ENCODE measurements at places on chromosomes 13 and 19.

- no peak for DNase-seq
Observed at GRCh38 chr13:65882810-65883209, 1347.3 kb downstream of the PCDH9 start.

DNA sequence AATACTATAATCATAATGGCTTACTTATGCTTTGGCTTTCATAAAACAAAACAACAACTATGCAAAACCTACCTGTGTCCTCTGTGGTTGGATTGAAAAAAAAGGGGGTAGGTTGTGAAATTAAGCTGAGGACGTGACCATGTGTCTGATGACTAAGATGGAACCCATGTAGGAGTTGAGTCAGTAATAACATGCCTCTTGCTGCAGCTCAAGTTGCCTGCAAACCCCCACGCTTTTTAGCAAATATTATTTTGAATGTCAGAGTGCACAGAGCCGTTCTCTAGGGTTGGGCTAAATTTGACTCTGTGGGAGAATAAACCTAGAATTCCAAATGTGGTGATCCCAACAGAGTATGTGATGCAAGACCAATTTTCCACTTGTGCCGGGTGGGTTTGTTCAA, 209.3 kb downstream of the KCNRG start:
- DNase-seq, result no peak

DNA sequence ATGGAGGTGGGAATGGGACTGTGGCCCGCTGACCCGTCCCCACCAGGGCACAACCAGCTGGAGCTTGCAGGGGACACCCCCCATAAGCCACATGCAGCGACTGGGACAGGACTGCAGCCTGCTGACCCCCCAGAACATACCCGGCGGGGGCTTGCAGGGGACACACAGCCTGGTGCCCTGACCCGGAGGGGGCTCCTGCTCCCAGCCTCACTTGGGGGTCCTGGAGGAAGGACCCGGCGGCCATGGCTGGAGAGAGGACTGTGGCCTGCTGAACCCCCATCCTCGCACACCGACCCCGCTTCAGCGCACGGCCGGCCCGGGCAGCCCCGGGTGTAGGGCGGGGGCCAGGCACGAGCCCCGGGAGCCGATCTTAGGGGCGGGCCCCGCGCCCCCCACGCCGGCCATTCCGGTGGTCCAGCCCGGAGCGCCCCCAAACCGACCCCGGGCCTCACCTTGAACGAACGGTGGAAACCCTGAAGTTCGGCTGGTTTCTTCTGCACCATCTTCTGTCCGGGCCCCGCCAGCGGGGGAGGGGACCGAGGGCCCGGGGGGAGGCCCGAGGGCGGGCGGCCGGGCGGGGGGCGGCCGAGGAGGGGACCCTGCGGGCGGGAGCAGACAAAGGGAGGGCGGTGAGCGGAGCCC, 574 bp downstream of the MKNK2 start:
- no peak for DNase-seq

GRCh38 chr19:54481326-54481930, 8.3 kb upstream of the CDC42EP5 start:
- DNase-seq, result no peak

DNA sequence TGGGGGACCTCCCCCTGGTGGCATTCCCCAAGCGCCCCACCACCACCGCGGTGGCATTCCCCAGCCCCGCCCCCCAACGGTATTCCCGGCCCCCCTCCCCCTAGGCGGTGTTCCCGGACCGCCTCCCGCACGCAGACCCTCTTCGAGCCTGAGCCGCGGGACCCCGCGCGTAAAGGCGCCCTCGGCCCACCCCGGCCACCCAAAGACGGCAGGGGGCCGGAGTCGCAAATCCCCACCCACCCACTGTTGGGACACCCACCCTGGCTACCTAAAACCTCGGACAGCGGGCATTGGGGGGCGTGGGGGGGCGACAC, 22.4 kb downstream of the OLFM2 start:
- no peak for DNase-seq

- DNase-seq, result no peak
Observed at GRCh38 chr13:81197483-81197882, 856.6 kb upstream of the SPRY2 start.

- no peak for DNase-seq
Observed at GRCh38 chr13:24540236-24541126, 27.9 kb upstream of the PARP4 start.

- no peak for DNase-seq
Observed at GRCh38 chr13:29454931-29455481, 140.5 kb downstream of the SLC7A1 start.

DNA sequence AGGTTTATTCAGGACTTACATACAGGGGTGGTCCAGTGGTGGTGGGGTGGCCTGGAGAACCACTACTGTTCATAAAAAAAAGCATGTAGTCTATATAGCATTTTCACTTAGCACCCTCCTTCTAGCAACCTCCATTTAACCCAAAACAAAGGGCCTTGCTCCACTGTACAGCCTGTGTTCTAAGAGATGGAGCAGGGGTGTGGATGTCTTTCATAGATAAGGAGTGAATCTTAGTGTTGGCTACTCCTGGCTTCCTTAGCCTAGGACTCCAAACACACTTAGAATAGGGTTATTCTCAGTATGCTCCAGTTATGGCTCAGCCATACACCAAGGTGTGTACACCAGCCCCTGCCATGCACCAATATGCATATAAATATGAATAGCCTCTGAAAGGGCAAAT, 95.2 kb downstream of the ELF1 start:
- DNase-seq, result no peak

GRCh38 chr13:100336795-100337516, 248.1 kb downstream of the PCCA start:
- DNase-seq, result no peak

GRCh38 chr19:4722671-4723594, 709 bp downstream of the DPP9 start:
- no peak for DNase-seq

DNA sequence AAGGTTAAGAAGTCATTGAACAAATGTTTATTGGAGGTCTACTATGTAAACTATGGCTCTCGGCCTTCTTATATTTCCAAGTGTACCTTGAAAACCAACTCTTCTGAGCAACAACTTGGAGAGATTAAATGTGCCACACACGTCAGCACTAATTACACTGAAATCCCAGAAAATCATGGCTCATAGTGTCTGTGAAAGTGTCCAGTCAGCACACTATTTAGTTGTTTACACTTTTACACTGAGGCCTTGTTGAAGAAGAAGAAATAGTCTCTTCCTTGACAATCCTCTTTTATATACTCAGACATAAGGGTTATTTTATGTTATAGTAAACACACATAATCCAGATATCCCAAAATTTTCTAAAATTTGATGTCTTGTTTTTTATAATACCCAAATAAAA, 30.9 kb upstream of the NBEA start:
- DNase-seq, result no peak

DNA sequence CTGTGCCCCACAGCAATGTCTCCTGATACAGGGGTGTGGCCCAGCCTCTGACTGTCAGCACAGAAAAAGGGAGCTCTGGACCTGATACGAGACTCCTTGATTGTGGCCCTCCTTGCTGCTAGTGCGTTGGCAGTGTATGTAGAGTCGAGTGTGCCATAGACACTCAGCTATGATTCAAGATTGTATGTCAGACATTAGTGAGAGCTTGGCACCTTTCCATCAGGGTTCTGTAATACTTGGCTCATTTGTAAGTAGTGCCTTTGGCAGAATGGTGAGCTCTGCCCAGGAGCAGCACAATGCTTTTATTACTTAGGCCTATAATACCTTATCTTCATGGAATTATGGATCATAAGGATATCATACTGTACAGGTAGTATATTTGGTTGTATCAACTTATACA, 83.4 kb downstream of the ATP8A2 start:
- no peak for DNase-seq

DNA sequence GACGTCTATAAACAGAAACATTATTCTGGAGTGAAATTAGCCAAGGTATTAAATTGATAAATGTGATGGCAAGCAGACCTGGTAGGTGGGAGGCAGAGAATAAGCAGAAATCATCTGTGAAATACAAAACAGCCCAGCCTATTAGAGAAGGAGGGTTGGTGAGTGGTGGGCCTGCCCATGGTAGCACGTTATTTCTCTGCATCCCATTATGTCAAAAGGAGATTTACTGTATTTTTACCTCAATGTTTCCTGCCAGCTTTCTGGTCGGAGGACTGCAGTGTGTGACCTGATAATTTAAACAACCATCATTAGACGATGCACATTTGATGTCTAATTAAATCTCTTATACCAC, 200.9 kb downstream of the OXGR1 start:
- no peak for DNase-seq

DNA sequence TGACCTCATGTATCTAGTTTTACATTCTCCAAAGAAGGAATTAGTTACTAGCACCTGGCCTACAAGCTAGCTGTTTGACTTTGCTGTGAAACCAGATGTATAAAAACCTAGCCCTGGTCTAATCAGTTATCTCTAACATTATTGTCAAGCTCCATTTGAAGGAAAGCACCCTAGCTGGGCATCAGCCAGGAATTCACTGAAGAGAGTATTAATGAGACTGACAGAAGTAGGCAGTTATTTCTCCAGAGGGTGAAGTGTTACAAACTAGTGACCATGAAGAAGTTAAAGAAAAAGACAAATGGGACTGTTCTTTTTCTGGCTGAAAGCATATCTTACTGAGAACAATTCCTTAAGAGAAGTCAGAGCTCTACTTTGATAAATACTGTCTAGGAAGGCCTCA, 2529.3 kb upstream of the PCDH20 start:
- no peak for DNase-seq

DNA sequence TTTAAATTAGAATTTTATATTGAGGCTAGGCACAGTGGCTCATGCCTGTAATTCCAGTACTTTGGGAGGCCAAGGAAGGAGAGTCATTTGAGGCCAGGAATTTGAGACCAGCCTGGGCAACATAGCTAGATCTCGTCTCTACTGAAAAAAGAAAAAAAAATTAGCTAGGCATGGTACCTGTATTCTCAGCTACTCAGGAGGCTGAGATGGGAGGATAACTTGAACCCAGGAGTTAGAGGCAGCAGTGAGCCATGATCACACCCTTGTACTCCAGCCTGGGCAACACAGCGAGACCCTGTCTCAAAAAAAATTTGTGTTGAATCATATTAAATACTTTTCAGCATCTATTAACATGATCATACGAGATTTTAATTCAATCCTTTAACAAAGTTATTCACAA, 4.9 kb downstream of the PMIS2 start:
- DNase-seq, result no peak

- no peak for DNase-seq
Observed at GRCh38 chr19:5823579-5824281, 15.8 kb downstream of the FUT6 start.

- no peak for DNase-seq
Observed at GRCh38 chr13:98525456-98526181, 51.3 kb downstream of the STK24 start.

Data from stimulated activated CD8-positive, alpha-beta memory T cell treated with anti-CD3 and anti-CD28 coated beads, Interleukin-2, amount 100 ng/mL, for 48 hours (primary cell).